ENCODE measurements at places on chromosomes 5 and 9.
A peak's percentile ranks its signal among the peaks of the same experiment; 100 is the strongest.

DNA sequence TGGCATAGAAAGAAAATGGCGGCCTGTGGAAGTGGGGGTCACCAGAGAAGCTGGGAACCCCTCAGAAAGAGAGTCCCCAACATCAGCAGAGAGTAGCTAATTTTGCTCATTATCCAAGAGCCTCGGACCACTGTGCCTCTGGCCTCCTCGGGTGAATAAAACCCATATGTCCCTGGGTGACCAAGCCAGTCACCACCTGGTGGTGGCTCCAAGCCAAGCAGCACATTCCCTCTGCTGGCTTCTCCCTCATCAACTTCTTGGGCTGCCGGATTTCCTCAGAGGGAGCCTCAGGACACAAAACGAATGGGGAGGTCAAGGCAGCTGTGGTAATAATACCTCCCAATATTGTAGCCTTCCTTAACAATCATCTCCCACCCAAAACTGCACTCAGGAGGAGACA lies 242.5 kb downstream of the NFIB start:
- DNase-seq = no peak

- peak; percentile 21 for DNase-seq
Observed at GRCh38 chr9:134226221-134226930, 62.0 kb upstream of the RNU6ATAC start.

DNA sequence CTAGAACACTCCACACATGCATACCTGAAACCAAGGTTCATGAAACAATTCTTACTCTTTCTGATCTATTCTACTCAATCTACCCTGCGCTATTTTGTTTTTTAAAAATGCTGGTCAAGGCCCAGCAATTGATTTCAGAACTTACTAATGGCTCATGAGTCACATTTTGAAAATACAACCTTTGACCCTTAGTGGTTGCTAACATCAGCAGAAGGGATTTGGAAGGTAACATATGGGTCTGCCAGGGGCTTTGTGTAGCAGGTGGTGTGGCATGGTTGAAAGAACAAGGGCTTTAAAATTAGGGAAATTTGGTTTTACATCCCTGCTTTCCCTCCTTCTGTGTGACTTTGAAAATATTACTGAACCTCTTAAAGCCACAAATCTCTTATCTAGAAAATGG lies 101.4 kb downstream of the ATG10 start:
- no peak for DNase-seq

DNA sequence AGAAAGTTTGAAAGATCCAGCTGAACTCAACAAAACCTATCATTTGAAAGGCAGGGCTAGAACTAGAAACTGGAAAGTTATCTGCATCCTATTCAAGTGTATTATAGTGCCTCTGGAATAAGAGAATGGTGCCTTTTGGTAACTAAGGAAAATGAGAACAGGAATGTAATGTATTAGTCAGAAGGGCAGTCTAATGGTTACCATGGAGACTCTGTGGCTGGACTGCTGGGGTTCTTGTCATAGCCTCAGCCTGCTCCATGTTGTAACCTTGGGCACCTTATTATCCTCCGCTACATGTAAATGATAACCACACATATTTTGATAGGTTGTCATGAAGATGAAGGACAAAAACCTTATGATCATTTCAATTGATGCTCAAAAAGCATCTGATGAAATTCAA lies 24.6 kb upstream of the IFNB1 start:
- DNase-seq = no peak

DNA sequence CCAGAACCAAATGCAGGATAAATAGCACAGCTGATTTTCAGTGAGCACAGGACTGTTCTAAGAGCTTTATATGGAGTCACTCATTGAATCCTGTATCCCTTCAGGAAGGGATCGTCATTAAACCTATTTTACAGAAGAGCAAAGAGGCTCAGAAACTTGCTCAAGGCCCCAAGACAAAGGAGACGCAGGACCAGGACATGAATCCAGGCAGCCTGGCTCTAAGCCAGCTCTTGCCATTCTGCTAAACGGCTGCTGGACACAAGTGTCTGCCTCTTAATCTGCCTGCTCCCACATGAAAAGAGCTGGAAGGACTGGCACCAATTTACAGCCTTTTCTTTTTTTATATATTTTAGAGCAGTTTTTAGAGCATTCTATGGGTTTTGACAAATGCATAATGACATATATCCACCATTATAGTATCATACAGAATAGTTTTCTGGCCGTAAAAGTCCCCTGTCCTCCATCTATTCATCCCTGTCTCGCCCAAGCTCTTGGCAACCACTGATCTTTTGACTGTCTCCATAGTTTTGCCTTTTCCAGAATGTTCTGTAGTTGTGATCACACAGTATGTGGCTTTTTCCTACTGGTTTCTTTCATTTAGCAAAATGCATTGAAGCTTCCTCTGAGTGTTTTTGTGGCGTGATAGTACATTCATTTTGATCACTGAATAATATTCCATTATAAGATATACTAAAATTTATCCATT lies 37.5 kb downstream of the RETREG1 start:
- no peak for DNase-seq

DNA sequence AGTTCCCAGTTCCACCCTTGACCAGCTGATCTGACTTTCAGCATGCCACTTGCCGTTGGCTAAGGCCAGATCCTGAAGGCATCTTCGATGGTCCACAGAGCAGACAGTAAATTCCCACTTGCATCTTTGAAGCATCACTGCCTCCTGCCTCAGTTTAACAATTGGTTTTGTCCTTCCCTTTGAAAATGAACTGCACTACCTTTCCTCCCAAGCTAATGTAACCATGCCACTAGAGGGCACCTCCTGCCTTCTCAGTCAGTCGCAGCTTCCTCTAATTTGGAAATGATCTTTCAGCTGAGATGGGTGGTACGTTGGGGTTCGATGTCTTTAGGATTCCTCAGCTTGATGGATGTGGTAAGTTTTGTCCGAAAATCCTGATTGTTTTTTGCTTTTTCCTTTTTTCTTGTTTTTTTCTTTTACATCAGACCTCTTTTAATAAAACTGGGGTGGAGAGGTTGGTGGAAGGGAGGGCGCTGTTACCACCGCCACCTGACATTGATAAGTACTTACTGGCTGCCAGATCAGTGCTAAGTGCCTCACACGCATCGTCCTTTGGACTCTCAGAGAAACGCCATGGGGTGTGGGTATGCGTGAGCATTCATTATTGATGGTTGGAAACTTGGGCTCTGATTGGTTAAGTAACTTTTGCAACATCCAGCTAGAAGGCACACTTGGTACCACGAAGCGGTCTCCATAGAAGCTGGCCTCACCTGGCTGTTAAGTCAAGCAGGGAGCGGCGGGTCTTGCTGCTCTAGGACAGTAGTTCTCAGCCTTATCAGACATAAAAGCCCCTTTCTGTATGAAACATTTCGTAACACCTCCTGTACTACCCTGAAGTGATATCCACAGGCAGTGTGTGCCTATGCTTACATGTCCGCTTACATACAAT lies 16.9 kb downstream of the PTTG1 start:
- DNase-seq = no peak

DNA sequence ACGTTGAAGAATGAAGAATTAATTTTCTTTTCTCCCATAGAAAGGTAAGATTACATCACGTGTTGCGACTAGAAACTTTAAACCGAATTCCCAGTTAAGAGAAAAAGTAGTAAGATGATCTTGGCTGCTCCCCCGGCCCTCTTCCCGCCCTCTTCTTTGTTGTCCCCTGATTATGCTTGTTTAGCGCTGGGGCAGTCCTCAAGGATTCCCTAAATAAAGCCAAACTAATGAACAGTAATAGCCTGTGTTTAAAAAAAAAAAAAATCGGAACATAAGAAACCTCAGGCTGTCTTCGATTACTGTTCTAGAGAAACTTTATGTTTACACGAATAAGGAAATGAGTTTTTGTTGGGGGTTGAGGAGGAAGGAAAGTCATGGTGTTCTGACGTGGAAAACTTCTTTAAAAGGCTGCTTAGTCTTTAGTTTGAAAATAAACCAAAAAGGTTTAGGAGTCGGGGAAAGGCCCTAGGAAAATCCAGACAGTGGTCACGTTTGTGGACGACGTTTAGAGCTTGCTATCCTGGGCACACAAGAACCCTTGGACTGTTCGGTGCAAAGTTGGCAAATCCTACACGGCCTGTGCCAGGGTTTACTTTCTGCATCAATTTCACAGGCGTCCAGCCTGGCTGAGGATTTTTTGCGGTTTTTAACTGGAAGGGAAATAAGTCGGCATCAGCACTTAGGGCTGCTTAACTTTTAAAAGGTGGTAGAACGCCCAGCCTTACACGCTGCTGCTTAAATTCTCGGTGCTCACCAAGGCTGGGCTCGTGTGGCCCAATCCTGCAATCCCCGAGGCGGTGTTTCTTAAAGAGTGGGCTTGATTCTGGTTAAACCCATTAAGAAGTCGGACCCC lies 1.1 kb upstream of the MAT2B start:
- no peak for DNase-seq

GRCh38 chr5:25451294-25451693 lies 806.5 kb upstream of the CDH10 start:
- DNase-seq = no peak

GRCh38 chr5:10111571-10111970 lies 138.1 kb downstream of the ATPSCKMT start:
- DNase-seq = no peak

DNA sequence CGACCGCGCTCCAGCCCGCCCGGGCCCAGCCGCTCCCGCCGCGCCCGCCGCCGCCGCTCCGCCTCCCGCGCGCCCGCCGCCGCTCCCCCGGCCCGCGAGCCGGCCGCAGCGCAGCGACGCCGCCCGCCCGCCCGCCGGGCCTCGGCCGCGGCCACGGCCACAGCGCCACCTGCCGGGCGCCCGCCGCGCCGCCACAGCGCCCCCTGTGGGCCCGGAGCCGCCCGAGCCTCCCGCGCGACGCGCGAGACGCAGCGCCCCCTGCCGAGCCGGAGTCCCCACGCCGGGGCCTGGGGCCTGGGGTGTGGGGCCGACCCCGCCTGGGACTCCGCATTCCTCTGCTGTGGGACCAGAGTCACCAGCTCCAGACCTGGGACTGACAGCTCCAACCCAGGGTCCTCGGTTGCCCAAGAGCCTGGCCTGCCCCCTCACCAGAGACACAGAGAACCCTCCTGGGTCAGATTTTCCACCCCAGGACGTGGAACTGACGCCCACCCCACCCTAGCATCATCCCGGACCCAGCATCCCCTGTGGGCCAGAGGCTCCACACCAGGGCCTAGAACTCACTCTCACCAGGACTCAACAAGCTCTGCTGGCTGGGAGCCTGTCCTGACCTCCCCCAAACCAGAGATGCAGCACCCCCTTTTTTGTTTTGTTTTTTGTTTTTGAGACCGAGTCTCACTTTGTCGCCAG lies at the start of gene RAPGEF1:
RAPGEF1 (minus strand) TSS at position 118 of the 690 bp plus-strand sequence. CDS start 246 bp downstream, outside the sequence.
- DNase-seq = peak; percentile 56

DNA sequence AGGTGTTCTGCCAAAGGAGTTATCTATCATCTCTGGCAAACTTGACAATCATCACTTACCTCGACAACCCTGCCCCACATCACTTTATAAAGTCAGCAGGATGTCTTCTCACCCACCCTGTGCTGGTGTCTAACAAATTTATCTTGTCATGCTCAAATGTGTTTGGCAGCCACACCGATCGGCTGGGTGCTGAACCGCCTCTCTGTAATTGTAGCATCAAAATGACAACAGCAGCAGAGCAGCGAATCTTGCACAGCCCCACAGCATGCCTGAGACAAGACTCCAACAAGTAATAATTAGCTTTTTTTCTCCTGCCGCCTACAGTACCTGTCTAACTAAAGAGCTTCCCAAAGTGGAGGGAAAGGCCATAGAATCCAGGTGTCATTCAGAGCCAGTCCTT lies 176.2 kb downstream of the NR3C1 start:
- no peak for DNase-seq

DNA sequence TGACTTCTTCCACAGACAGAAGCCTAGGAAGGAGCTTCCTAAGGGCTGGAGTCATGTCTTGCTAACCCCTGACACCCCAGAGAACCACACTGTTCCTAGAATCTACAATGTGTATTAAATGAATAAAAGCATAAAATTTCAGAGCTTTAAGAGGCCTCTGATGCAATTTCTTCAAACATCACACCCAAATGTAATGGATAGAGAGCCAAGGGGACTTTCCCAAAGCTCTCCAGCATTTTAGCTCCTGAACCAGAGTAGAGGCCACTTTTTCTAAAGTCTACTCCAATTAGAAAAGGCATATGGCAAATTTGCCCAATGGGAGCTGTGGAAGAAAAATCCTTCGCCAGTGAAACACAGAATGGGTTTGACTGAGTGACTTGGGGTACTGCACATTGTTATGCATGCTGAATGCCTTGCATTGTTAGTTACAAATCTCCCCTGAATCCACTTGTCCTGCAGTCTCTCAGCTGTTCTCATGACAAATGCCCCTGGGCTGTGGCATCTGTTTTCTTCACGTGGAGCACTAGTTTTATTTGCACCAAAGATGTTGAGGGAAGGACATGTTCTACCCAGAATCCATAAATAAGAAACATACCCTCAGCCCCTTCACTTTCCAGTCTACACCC lies 334.0 kb downstream of the ASTN2 start:
- no peak for DNase-seq

- DNase-seq = no peak
Observed at GRCh38 chr5:55657443-55657842, 54.7 kb downstream of the SLC38A9 start.

DNA sequence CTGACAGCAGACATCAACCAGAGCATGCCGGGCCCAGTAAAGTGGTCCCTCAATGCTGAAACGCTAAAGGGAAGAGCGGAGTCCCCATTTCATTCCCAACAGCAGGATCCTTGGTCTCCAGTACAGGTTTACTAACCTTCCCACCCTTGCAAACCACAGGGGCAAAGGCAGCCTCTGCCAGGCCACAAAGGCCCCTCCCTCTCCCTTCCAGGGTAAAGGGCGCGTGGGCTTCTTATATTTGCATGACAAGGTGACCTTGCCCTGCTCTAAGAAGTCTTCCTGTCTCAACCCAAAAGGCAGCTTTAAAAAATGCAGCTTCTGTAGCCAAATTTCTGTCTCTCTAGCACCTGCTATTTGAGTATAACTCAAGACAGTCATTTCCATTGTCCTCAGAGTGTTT lies 131.5 kb upstream of the PTCH1 start:
- no peak for DNase-seq

- DNase-seq = no peak
Observed at GRCh38 chr5:133942614-133943474, 25.6 kb downstream of the C5orf15 start.

DNA sequence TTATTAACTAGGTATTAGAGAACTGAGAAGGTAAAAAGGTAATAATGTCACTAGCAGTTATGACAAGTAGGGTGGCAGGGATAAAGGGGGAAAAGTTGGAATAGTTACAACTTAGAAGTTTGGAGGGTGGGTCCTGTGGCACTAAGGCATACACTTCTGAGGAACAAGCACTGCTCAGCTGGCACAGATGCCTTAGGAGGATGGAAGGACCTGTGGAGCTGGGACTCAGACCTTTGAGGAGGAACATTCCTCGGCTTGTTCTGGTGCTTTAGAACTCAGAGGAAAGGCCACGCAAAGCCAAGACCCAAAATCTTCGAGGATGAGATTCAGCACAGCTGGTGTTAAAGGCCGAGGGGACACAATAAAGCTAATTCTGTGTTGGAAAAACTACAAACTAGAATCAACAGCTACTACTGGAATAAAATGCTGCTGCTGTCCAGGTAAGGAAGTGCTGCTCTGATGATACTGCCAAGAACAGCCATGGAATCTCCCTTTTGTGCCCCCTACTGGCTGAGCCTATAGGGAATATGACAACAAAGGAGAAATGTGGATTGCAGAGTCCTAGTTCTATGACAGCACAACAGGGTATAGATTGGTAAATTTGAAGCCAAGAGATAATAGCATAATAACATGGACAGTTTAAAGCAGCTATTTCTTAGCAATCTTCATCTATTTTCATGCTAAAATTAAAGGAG lies 126.7 kb downstream of the SLC25A46 start:
- no peak for DNase-seq
